ENCODE measurements at places on chromosomes 2 and 18. TPM values are rescaled to one million over a fixed set of nuclear protein-coding genes. Genes with fewer than 3 reads are reported as not detected.

- H3K27ac ChIP-seq = no peak overlapping the region
- no peak for DNase-seq
- H3K36me3 ChIP-seq = no peaks in the 10 kb centered on the region
- no peaks in the 10 kb centered on the region for H3K27me3 ChIP-seq
These were observed 720.8 kb downstream of the DCDC2C start for GRCh38 chr2:4424153-4424552.

Gene MEP1B
- not detected for total RNA-seq

DNA sequence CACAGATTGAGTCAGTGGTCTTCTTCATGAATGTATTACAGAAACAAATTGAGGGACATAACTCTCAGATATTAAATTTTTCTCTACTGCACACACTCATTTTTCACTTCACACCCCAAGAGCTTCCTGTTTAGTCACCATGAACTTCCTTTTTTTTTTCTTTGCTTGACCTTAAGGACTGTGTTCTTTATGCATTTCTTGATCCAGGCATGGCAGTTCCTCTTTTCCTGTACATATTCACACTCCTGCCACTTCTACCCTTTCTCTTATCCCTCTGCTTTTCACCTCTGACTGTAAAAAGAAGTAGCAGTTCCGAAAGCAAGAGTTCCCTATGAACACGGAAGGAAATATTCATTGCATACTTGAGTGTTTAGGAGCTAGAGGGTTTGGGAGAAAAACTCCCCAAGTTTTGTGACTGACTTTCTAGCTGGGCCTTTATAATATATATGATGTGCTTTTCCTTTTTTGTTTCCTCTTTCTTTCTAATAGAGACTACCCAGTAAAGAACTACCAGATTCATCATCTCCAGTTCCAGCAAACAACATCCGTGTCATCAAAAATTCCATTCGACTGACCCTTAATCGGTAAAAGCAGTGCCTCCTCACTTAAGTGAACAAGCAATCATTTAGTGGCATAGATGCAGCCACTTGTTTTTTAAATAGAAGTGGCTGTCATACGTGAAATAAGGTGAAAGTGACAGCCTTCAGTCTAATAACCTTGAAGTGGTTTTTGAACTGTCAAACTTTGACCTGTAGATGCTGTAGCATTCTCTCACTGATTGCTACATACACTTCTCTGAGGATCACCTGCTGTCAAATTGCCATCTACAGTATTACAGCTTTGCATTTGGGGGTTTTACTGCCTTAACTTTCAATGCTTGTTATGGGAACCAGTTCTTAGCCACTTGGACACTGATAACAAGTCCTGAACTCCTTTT is 40.8 kb downstream of the PAPOLG start:
- peaks cover 48% of the 10 kb centered on the region for H3K36me3 ChIP-seq
- H3K27me3 ChIP-seq = no peaks in the 10 kb centered on the region
- peaks cover 17% of the 10 kb centered on the region for H3K4me1 ChIP-seq
- no peak for DNase-seq
- H3K4me3 ChIP-seq = no peak overlapping the region

Gene FBXO41
- 32.0 TPM for total RNA-seq

GRCh38 chr18:23369266-23369665 is 83.8 kb upstream of the RIOK3 start:
- H3K4me1 ChIP-seq = no peaks in the 10 kb centered on the region
- H3K4me3 ChIP-seq = no peak overlapping the region
- no peak overlapping the region for H3K27ac ChIP-seq
- no peaks in the 10 kb centered on the region for H3K27me3 ChIP-seq
- no peak for DNase-seq
- H3K36me3 ChIP-seq = no peaks in the 10 kb centered on the region

DNA sequence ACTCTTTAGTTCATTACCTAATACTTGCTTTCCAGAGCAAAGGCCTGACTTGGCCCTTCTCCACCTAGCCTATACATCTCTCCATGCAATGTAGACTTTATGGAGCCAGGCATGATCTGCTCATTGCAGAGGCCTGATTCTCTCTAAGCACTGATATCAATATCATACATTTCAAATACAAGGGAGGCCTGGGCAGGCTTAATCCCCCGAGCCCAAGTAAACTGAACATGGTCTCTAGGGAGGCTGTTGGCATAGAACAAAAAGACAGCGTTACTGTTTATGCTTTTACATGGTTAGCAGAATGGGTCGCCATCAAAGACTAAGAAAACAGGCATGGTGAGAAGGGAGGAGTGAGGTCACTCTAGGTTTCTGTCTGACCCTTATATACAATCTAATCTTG is 695.1 kb downstream of the ZEB2 start:
- H3K36me3 ChIP-seq = no peaks in the 10 kb centered on the region
- DNase-seq = no peak
- H3K4me3 ChIP-seq = no peak overlapping the region
- no peaks in the 10 kb centered on the region for H3K4me1 ChIP-seq

Gene SERPINB11
- total RNA-seq = not detected

DNA sequence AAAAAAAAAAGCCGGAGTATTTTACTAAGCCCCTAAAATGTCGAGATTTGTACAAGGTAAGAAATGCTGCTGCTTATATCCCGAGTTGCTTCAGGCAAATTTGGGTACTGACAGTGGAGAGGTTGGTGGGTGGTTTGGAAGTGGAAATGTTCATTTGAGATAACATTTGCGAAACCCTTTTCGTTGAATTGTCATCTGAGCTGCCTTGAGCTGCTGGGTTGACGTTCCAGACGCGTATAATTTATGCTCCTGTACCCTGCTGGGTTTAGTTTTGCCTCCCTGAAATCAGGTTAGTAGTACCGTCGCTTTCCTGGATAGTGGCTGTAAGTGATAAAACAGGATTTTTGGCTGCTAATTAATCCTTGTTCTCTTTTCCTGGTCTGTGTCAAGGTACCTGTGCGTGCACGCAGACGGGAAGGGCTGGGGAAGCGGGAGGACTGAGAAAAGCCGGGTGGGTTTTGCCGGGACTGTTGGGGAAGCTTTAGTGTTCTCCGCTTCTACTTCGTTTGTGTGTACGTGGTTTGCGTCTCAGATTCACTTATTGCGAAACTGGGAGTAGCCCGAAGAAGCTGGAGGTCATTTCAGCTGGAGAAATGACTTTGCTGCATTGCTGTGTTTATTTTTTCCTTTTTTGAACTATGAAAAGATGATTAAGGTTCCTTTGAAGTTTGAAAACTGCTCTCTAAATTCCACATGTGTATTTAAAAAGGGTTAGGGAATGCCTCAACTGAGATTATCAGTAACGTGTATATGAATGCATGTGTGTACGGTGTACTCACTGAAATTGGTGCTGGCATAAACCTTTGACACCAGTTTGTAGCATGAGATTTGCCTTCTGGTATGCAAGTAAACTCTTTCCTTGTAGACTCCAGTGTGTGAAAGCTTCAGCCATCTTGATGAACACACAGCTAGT is 709 bp downstream of the UGP2 start:
- peaks cover 2% of the 10 kb centered on the region for H3K27me3 ChIP-seq
- peaks cover 56% of the 10 kb centered on the region for H3K36me3 ChIP-seq
- peaks cover 54% of the 10 kb centered on the region for H3K4me1 ChIP-seq
- DNase-seq = no peak
- H3K27ac ChIP-seq = peak overlapping the region; percentile 99

- no peak overlapping the region for H3K27ac ChIP-seq
- no peaks in the 10 kb centered on the region for H3K27me3 ChIP-seq
- no peak overlapping the region for H3K4me3 ChIP-seq
- H3K36me3 ChIP-seq = peaks cover 4% of the 10 kb centered on the region
- DNase-seq = no peak
- H3K4me1 ChIP-seq = no peaks in the 10 kb centered on the region
These were observed 50.4 kb downstream of the ALMS1 start for GRCh38 chr2:73436019-73436418.

DNA sequence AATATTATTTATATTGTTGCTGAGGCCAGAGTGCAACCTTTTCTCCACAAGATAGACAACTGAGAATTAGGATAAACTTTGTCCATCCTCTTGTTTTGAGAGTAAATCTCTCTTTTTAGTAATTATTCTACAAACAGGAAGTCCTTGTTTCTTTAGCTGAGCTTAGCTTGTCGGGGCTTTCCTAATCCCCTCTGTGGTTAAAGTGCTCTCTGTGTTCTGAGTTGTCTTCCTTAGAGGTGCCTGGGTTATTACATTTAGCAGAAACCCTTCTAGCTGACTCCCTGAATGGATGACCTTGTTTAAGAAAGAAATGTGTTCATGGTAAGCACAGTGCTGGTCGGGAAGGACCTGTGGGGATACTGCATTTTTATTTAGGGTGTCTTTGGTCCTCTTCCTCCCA is 12.7 kb downstream of the USP39 start:
- H3K4me1 ChIP-seq = peaks cover 19% of the 10 kb centered on the region
- H3K27ac ChIP-seq = peak overlapping the region; percentile 75
- no peak for DNase-seq
- no peaks in the 10 kb centered on the region for H3K27me3 ChIP-seq
- no peak overlapping the region for H3K4me3 ChIP-seq

- no peaks in the 10 kb centered on the region for H3K36me3 ChIP-seq
- H3K4me1 ChIP-seq = no peaks in the 10 kb centered on the region
- no peak for DNase-seq
- no peak overlapping the region for H3K27ac ChIP-seq
- H3K4me3 ChIP-seq = no peak overlapping the region
These were observed 1.5 kb upstream of the RESP18 start for GRCh38 chr2:219334076-219334475.

- no peak for DNase-seq
- no peak overlapping the region for H3K27ac ChIP-seq
- H3K27me3 ChIP-seq = no peaks in the 10 kb centered on the region
- H3K4me1 ChIP-seq = no peaks in the 10 kb centered on the region
- no peak overlapping the region for H3K4me3 ChIP-seq
These were observed 31.9 kb downstream of the EFEMP1 start for GRCh38 chr2:55891671-55892094.

- H3K27me3 ChIP-seq = peaks cover 4% of the 10 kb centered on the region
- peaks cover 5% of the 10 kb centered on the region for H3K4me1 ChIP-seq
- H3K4me3 ChIP-seq = no peak overlapping the region
These were observed 16.6 kb downstream of the CNDP1 start for GRCh38 chr18:74550886-74551285.

Gene CAPG
- total RNA-seq = 282 TPM

Gene RHBDD1
- total RNA-seq = 29.5 TPM

Gene APCDD1
- not detected for total RNA-seq

Gene ANKRD62
- not detected for total RNA-seq

GRCh38 chr2:57981083-57981768 is 65.4 kb upstream of the VRK2 start:
- H3K36me3 ChIP-seq = no peaks in the 10 kb centered on the region
- H3K4me1 ChIP-seq = no peaks in the 10 kb centered on the region
- H3K27me3 ChIP-seq = peaks cover 5% of the 10 kb centered on the region
- no peak overlapping the region for H3K4me3 ChIP-seq
- DNase-seq = no peak

Gene CNTNAP5
- not detected for total RNA-seq

GRCh38 chr2:223460774-223461211 is 141.4 kb downstream of the SCG2 start:
- H3K4me3 ChIP-seq = no peak overlapping the region
- no peak overlapping the region for H3K27ac ChIP-seq
- DNase-seq = no peak
- H3K36me3 ChIP-seq = no peaks in the 10 kb centered on the region
- H3K27me3 ChIP-seq = no peaks in the 10 kb centered on the region

DNA sequence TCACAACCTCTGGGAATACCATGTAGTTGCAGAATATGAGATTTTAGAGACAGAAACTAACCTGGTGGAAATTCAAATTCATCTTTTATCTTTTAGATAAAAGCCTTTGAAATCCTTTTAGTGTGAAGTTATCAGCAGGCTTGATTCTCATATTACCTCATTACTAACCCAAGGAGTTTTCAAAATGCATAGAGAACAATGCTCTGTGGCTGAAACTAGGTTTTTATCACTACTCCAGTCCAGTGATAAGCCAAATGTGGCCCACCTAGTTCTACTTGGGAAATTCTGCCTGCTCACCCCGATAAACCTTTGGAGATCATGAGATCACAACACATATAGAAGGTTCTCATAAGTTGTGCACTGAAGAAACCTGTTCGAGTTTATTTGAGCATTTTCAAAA is 121.7 kb downstream of the MMADHC start:
- no peaks in the 10 kb centered on the region for H3K4me1 ChIP-seq
- H3K4me3 ChIP-seq = no peak overlapping the region
- no peak overlapping the region for H3K27ac ChIP-seq
- no peak for DNase-seq
- H3K36me3 ChIP-seq = no peaks in the 10 kb centered on the region

- DNase-seq = no peak
- H3K4me3 ChIP-seq = no peak overlapping the region
- H3K4me1 ChIP-seq = no peaks in the 10 kb centered on the region
These were observed 111.0 kb downstream of the BCL2L11 start for GRCh38 chr2:111231532-111232252.

Gene TBR1
- total RNA-seq = not detected

DNA sequence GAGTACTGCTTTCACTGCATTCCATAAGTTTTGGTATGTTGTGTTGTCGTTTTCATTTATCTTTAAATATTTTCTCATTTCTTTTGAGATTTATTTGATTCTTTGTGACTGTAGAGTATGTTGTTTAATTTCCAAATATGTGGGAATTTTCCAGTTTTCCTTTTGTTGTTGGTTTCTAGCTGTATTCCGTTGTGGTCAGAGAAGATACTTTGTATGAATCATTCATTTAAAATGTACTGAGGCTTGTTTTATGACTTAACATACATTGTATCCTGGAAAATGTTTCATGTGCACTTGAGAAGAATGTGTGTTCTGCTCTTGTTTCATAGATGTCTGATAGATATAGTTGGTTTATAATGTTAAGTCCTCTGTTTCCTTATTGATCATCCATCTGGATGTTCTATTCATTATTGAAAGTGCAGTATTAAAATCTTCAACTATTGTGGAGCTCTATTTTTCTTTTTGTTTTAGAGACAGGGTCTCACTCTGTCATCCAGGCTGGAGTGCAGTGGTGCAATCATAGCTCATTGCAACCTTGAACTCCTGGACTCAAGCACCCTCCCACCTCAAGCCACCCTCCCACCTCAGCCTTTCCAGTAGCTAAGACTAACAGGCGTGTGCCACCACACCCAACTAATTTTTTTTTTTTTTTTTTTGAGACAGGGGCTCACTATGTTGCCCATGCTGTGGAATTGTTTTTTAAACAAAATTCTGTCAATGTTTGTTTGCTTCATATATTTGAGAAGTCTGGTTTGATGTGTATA is 96.8 kb downstream of the TAF4B start:
- H3K27me3 ChIP-seq = no peaks in the 10 kb centered on the region
- no peak overlapping the region for H3K4me3 ChIP-seq
- H3K36me3 ChIP-seq = peaks cover 15% of the 10 kb centered on the region
- no peaks in the 10 kb centered on the region for H3K4me1 ChIP-seq
- no peak overlapping the region for H3K27ac ChIP-seq

Gene SLC4A5
- 2.8 TPM for total RNA-seq

Data from activated CD8-positive, alpha-beta T cell treated with anti-CD3 and anti-CD28 coated beads, Interleukin-2, amount 10 ng/mL, durations not matched to agents 7 days and 5 days (primary cell).